Thyroid gland (tissue), 4 donors: ENCODE measurements at places on chromosomes 7 and 10. TPM values are rescaled to one million over a fixed set of nuclear protein-coding genes. Genes with fewer than 3 reads are reported as not detected.

HHEX gene
- 154 TPM for total RNA-seq

ITPRID1 gene
- total RNA-seq = not detected

DNA sequence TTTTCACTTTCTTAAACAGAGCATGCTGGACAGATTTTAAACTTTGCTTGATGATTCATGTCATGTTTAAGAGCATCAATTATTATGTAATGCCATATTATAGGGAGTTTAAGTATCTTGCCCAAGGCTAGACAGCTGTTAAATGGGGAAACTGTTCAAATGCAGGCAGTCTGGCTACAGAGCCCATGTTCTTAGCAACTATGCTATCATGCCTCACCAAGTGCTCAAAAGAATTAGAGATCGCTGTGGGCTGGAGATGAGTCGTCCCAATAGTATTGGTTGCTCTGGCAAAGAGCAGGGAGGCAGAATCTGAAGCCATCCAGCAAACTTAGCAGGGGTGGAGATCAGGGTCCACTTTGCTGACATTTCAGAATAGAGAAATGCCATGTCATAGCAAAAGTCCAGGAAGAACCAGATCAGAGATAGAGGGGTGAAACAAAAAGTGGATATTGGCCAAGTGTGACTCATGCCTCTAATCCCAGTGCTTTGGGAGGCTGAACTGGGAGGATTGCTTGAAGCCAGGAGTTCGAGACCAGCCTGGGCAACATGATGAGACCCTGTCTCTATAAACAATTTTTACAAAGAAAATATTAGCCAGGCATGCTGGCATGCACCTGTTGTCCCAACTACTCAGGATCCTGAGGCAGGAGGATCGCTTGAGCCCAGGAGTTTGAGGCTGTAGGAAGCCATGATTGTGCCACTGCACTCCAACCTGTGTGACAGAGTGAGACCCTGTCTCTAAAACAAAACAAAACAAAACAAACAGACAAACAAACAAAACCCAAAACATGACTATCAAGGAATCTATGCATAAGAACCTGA lies 57.8 kb downstream of the BAMBI start:
- no peak overlapping the region for H3K27ac ChIP-seq
- peak; percentile 3 for DNase-seq
- no peaks in the 10 kb centered on the region for H3K27me3 ChIP-seq
- H3K4me1 ChIP-seq = no peaks in the 10 kb centered on the region
- H3K4me3 ChIP-seq = no peak overlapping the region
- H3K36me3 ChIP-seq = no peaks in the 10 kb centered on the region

DNA sequence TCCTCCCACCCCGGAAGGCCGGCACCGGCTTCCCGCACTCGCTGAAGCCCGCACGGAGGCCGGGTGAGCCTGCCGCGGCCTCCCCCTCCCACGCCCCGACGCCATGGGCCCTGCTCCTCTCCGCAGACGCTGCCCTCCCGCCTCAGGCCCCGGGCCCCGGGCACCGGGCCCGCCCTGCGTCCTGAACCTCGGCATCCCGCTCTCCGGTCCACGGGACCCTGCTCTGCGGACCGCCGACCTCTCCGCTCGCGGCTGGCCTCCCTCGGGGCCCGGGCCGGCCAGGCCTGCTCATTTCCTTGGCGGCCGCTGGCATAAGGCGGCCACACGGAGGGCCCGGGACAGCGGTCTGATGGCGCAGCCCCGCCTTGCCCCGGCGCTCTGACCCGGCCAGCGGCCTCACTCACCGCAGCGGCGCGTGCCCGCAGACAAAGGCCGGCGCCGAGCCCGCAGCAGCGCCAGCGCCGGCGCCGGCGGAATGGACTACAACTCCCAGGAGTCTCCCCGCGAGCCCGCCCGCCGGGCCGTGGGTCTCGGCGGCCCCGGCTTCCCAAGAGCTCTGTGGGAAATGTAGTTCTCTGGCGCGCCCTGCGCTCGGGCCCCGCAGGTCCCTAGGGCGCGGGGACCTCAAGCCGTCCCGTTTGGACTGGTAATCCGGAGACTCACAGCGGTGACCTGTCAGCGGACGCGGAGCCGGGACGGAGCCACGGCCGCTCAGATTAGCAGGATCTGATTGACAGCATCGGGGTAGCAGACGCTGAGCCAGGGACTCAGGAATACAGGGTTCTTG lies at the start of gene ZNF32:
Gene ZNF32, minus strand, starts transcription at position 484 of the 787 bp plus-strand sequence. CDS start 2,748 bp downstream, outside the sequence.
- no peaks in the 10 kb centered on the region for H3K27me3 ChIP-seq
- H3K4me1 ChIP-seq = peaks cover 9% of the 10 kb centered on the region
- peak; percentile 79 for DNase-seq
- H3K4me3 ChIP-seq = peak within 1 kb of the TSS; percentile 82
- H3K36me3 ChIP-seq = peaks cover 24% of the 10 kb centered on the region

DNA sequence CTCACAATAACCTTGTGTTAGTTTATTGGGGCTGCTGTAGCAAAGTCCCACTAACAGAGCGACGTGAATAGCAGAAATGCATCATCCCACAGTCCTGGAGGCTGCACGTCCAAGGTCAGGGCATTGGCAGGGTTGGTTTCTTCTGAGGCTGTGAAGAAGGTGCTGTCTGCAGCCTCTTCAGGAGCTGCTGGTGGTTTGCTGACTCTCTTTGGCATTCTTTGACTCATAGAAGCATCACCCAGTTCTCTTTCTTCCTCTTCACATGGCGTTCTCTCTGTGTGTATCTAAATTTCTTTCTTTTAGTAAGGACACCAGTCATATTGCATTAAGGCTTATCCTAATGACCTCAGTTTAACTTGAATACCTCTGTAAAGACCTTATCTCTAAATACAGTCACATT lies 428.4 kb upstream of the KLF6 start:
- H3K4me1 ChIP-seq = no peaks in the 10 kb centered on the region
- no peak overlapping the region for H3K4me3 ChIP-seq

- no peak overlapping the region for H3K27ac ChIP-seq
- H3K27me3 ChIP-seq = no peaks in the 10 kb centered on the region
- no peak for DNase-seq
- no peak overlapping the region for H3K4me3 ChIP-seq
- peaks cover 17% of the 10 kb centered on the region for H3K4me1 ChIP-seq
Measured at GRCh38 chr10:121244818-121245217, 353.4 kb downstream of the FGFR2 start.

GRCh38 chr10:2509081-2509531 lies 558.2 kb upstream of the PFKP start:
- no peaks in the 10 kb centered on the region for H3K27me3 ChIP-seq
- no peak overlapping the region for H3K27ac ChIP-seq
- no peaks in the 10 kb centered on the region for H3K4me1 ChIP-seq
- no peak overlapping the region for H3K4me3 ChIP-seq
- DNase-seq = no peak
- H3K36me3 ChIP-seq = no peaks in the 10 kb centered on the region

GRCh38 chr7:108634036-108634435 lies 64.4 kb downstream of the DNAJB9 start:
- no peak overlapping the region for H3K4me3 ChIP-seq
- no peaks in the 10 kb centered on the region for H3K36me3 ChIP-seq
- no peaks in the 10 kb centered on the region for H3K27me3 ChIP-seq
- no peak for DNase-seq
- no peaks in the 10 kb centered on the region for H3K4me1 ChIP-seq

GRCh38 chr7:2757361-2757903 lies 69.4 kb downstream of the AMZ1 start:
- peak overlapping the region; percentile 60 for H3K27ac ChIP-seq
- no peaks in the 10 kb centered on the region for H3K4me1 ChIP-seq
